ENCODE measurements at places on chromosomes 1 and 21.

GRCh38 chr1:55720261-55720660, 505.1 kb upstream of the USP24 start:
- no peak for DNase-seq

DNA sequence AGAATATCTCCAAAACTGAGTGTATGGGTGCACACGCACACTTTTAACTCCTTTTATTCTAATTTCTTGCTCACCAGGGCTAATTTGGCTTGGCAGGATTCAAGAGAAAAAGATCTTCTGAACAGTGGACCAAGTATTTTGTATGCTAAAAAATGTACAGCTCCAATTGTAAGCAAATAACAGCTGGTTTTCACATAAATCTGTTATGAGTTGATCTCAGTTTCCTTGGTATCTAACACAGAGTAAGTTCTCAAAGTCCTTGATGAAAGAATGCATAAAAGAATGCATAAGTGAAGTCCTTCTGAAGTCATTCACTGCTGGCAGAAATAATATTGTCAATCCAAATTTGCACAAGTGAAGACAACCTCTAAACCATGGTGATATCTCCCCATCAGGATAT, 213.0 kb downstream of the OMA1 start:
- DNase-seq = no peak

DNA sequence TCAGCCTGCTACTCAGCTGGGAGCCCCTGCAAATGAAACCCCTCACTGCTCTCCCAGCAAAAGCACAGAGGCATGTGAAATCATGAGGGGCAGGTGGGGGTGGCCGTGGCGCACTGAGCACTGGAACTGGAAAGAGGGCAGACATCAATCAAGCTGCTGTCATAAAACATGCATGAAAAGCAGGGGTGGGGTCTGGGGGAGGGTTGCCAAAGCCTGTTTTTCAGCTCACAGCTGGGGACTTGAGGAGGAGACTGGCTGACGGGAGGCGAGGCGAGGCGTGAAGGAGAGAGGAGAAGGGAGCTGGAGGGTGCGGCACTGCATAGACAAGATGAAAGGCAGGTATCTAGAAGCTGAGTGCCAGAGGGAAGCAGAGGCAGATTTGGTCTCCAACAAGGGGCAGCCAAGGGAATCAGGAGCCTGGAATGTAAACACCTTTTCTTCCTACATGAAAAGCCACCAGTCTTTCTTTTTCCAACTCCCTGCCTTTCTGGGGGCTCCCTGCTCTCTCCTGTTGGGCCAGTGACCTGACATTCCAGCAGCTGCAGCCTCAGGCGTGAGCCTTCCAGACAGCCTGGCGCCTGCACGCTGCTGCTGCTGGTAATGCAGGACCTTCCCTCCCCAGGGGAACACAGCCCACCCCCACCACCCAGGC, 87.0 kb downstream of the NMNAT2 start:
- DNase-seq = peak; percentile 70

DNA sequence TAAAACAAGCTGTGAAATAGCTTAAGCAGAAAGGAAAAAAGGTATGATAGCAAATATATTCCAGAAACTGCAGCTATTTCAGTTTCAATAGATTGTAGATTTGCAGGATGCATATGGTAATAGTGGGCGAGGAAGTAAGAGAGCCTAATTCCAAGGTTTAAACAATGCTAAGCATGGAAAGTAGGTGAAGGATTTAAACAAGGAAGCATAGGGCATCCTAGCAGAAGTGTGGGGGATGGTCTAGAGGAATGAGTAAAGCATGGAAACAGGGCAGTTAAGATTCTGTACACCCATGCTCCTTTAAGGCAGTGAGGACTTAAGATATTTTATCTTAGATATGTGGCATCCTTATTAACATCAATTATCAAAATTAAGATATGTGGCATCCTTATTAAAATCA, 2.6 kb downstream of the IVNS1ABP start:
- DNase-seq = no peak

DNA sequence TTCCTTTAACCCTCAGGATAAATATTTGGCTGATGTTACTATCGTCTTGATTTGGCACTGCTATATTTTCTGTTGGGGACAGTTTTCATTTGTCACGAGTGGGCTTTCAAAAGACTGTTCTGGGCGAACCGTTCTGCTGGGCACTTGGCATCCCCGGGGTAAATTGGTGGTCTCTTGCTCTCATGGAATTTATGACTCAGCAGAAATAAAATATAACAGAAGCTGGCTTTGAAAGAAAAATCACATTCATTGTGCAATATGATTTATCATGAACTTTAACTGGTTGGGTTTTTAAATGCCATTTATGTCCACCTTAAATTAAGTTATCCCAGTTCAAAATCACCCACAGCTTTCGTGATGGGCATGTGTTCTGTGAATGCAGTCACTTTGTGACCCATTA, 147.3 kb downstream of the KAZN start:
- DNase-seq = no peak

- no peak for DNase-seq
Observed at GRCh38 chr1:8464377-8464776, 146.5 kb downstream of the SLC45A1 start.

All from ecto neural progenitor cell (in vitro differentiated cells).